Amygdala (tissue), 56 donors: ENCODE measurements at places on chromosomes 13 and 19.
A peak's percentile ranks its signal among the peaks of the same experiment; 100 is the strongest.

GRCh38 chr13:71866335-71867130 is 471 bp downstream of the DACH1 start:
- no peak for DNase-seq

DNA sequence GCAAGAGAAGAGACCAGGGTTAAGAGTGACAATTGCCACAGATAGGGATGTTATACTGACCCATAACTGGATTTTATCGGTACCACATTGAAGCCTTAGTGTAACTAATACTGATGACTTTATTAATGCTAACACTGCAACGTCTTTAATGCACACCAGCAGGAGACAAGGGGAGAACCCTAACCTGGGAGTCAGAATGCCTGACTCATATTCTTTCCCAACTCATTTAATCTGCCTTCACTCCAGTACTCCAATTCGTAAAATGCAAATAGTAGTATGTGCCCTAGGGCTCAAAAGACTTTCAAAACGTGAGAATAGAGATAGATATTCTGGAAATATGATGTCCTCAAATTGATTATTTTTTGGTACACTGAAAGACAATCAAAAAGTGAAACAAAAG is 62.4 kb downstream of the GPC6 start:
- DNase-seq, result no peak

- no peak for DNase-seq
Observed at GRCh38 chr13:52421216-52421615, 15.2 kb upstream of the THSD1 start.

DNA sequence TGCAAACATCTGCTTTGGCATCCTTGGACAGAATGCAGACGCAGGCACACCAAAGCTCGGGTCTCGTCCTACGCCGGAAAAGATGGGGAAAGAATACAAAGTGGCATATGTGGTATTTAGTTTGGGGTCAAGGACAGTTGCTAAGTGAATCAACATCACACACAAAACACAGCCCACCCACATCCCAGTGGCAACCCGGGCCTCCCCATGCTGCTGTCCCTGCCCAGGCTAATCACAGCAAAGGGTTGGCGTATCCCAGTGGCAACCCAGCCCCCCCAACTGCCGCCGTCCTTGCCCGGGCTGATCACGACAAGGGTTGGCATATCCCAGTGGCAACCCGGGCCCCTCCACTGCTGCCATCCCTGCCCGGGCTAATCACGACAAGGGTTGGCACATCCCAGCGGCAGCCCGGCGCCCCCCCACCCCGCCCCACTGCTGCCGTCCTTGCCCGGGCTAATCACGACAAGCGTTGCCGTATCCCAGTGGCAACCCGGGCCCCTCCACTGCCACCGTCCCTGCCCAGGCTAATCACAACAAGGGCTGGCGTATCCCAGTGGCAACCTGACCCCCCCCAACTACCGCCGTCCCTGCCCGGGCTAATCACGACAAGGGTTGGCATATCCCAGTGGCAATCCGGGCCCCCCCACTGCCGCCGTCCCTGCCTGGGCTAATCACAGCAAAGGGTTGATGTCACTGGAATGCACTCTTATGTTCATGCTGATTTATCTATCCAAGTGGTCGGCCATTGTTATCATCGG is 167.8 kb upstream of the SOX1 start:
- no peak for DNase-seq

- DNase-seq, result no peak
Observed at GRCh38 chr13:52348983-52349780, 56.8 kb downstream of the THSD1 start.

- DNase-seq, result no peak
Observed at GRCh38 chr19:38946229-38947010, 15.7 kb downstream of the MRPS12 start.

DNA sequence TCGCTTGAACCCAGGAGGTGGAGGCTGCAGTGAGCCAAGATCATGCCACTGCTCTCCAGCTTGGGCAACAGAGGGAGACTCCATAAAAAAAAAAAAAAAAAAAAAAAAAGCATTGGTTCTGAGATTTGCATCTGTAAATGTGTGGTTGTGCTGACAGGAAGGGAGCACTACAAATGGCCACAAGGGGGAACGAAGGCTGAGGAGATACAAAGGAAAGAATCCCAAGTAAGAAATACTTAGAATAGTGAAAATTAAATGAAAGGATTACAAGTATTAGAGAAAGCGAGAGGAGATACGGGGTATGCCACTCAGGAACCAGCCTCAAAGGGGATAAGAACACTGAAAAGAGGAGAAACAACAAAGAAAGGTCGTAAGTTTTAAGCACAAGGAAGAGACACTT is 284.9 kb downstream of the KLF12 start:
- no peak for DNase-seq

DNA sequence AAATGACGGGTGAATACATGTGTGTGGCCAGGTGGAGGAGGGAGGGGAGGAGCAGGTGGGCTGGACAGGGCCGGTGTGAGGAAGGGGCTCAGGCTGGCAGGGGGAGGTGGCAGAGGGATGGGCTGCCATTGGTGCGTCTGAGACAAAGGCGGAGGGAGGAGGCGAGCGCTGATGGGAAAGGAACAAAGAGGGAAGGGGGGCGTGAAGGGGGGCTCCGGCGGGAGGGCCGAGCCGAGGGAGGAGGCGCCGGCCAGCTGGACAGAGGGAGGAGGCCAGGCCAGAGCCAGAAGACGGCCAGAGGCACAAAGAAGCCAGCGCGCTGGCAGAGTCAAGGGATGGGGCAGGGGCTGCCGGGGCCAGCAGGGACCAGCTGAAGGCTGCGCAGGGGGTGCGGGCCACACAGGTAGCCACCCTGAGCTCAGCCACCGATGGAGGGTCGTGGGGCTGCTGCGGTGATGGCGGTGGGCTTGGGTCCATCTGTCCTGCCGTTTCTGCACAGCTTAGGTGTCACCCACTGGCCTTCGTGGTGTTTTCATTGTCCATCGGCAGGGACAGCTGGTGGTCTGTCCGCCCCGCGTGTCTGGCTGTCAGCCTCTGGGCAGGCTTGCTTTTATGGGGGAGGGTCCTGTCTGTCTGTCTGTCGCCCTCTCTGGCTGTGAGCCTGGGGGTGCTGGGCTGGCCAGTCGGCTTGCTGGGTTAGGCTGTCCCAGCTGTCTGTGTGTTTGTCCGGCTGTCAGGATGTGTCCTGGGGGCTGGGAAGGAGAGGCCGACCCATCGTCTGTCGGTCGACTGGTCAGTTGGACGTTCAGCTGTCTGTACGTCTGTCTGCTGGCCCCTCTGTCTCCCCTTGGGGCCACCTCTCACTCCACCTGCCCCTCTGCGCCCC is 2.2 kb downstream of the APC2 start:
- DNase-seq, result peak; percentile 71

GRCh38 chr13:46178821-46179220 is 3.2 kb downstream of the LCP1 start:
- no peak for DNase-seq

DNA sequence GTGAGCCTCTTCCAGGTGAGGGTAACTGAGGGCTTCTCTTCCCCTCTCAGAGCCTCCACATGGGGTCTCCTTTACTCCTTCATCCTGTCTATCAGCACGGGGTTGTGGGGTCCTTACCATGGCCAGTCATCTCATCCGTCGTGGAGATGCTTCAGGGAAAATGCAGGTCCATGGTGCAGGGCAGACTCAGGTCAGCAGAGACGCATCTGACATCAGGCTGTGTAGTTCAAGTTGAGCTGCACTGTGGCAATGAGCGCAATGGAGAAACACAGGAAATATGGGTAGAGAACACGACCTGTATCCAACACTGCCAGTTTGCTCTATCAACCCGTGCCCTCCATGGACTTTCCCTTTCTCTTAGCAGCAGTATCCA is 13.9 kb downstream of the LILRA5 start:
- no peak for DNase-seq

DNA sequence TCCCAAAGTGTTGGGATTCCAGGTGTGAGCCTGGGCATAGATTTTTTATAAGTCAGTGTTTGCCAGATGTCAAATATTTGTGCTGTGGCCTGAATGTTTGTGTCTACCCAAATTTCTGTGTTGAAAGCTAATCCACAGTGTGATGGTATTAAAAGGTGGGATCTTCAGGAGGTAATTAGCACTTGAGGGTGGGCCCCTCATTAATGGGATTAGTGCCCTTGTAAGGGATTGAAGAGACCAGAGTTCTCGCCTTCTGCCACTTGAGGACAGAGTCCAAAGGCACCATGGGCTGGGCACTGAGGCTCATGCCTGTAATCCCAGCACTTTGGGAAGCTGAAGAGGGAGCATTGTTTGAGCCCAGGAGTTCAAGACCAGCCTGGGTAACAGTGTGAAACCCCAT is 9.7 kb upstream of the FBXO17 start:
- DNase-seq, result no peak

GRCh38 chr13:42650506-42650905 is 76.6 kb downstream of the TNFSF11 start:
- DNase-seq, result no peak

DNA sequence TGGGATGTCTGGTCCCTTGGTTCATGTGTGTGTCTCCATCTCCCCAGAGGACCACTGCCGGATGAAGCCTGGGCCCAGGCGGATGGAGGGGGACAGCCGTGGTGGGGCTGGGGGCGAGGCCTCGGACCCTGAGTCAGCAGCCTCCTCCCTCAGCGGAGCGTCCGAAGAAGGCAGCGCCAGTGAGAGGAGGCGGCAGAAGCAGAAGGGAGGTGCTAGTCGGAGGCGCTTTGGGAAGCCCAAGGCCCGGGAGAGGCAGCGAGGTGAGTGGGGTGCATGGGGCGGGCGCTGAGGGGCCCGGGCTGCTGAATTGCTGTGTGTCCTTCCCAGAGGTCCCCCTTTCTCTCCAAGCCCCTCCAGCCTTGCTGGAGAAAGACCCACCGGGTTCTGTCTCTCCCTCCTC is 3.2 kb downstream of the CCDC106 start:
- no peak for DNase-seq

GRCh38 chr19:39843919-39844793 is 2.0 kb downstream of the FBL start:
- DNase-seq, result no peak

GRCh38 chr19:9128171-9128570 is 1.4 kb upstream of the OR7G3 start:
- no peak for DNase-seq

DNA sequence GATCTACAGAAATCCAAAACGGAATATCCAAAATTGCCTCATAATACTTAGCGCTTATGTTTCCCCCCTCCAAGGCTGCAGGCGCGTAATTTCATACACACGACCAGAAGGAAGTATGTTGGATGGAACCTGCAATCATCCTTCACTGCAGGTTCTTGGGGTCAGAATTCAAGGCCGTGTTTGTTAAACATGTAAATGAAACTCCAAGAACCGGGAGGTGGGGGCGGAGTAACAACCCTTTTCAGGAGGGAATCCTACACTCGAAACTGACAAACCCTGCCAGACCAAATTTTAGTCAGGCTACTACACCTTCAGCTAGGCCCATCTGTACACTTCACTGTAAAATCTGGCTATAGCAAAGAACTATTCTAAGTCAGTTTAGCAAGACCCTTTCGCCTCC is 1.3 kb downstream of the ZNF607 start:
- no peak for DNase-seq

DNA sequence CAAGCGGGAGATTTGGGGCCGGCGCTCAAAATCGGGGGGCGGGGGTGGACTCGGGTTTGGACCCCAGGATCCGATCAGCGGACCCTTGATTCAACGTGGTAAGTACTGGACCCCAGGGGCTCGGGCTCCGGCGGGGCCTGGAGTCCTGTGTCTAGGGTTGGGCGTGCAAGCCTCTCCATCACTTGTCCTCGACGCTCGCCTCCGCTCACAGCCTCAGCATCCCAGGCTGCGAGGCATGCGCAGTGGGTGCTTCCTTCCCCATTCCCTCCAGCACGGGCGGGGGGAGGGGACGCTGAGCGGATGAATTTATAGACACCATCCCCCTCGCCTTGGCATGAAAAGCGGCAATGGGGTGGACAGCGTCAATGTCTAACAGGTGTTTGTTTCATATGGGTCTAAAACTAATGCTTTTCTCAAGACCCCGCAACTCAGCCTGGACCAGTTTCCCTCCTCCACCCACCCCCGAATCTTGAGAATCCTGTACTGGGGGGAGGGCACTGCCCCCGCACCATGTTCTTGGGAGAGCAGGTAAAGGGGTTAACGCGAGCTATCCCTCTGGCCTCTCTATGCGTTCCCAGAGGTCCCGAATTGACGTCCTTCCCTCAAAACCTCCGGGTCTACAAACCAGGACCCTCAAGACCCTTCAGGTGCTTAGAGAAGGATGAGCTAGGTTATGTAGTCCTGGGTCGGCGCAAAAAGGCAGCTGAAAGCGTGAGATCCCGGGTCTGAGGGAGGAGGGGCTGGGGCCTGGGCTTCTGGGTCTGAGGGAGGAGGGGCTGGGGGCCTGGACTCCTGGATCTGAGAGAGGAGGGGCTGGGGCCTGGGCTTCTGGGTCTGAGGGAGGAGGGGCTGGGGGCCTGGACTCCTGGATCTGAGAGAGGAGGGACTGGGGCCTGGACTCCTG is 579 bp downstream of the CPT1C start:
- peak; percentile 41 for DNase-seq

GRCh38 chr13:44758630-44759383 is 182.7 kb upstream of the TSC22D1 start:
- DNase-seq, result no peak

DNA sequence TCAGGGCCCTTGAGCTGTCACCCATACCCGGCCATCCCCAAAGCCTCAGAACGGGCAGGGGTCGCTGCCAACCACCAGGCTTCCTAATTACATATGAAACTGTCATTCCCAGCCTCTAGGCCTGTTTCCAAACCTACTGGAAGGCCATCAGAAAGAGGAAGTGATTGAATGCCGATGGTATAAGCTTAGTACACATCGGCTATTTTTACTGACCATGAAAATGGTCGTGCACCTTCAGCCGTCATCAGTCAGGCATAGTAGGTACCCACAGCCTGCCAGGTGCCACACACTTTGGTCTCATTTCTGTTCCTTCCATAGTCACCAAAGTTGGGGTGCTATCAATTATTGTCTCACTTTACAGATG is 10.2 kb downstream of the KRI1 start:
- no peak for DNase-seq

DNA sequence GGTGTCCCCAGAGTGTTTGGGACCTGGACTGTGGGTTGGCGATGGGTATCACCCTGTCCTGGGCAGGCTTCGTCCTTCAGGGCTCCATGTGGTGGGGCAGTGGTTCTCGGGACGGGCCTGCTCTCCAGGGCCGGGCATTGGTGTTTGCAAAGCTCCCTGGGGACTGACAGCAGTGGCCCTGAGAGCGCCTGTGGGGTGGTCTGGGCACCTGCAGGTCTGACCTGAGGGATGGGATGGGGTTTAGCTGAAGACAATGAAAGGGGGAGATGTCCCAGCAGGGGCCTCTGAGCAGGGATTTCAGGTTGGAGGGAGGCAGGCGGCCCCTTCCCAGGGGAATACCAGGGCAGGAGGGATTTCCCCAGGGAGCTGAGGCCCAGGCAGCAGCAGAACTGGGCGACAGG is 68.3 kb upstream of the MCF2L start:
- no peak for DNase-seq

GRCh38 chr13:105410602-105411001 is 1124.9 kb downstream of the EFNB2 start:
- DNase-seq, result no peak
